ENCODE measurements at places on chromosomes 11 and 22.
A peak's percentile ranks its signal among the peaks of the same experiment; 100 is the strongest.

- DNase-seq, result no peak
These were observed 13.0 kb upstream of the MALAT1 start for GRCh38 chr11:65485920-65486219.

GRCh38 chr11:57648801-57649735 lies 644 bp downstream of the YPEL4 start:
- DNase-seq, result no peak

- no peak for DNase-seq
These were observed 351.8 kb downstream of the BUD13 start for GRCh38 chr11:116420770-116421528.

- DNase-seq, result no peak
These were observed 106.2 kb downstream of the LRRC32 start for GRCh38 chr11:76564364-76564763.

DNA sequence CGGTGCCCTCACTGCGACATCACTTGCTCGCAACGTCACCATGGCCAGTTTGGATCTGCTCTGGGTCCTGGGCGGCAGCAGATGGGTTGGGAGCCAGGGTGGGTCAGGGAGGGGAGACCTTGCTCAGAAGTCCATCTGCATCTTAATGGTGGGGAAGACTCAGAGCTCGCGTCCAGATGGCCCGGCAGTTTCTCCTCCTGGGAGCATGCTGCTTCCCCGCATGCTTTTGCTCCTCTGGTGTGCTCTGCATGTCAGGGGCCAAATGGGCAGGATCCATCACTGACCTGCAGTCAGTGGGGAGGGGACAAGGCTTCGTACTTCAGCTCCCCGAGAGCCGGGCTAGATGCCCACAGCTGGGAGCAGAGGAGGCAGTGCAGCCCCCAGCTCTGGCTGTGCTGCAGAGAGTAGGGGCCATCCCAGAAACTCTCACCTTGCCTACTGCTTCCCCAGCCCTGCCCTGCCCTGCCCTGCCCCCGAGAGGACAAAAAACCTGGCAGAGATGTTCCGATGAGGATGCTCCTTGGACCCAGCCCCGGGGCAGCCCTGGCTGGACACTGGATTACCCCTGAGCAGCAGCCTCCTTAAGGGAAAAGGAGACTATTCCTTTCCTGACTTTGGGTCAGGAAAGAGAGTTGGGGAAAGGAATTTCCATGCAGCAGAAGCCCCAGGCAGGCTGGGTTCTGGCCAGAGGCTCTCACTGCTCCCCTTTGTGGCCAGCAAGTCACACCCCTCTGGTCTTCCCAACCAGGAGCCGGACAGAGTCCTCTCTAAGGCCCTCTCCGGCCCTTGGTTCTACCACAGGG lies 149.9 kb downstream of the PKNOX2 start:
- no peak for DNase-seq

GRCh38 chr11:64524158-64524527 lies 66.9 kb upstream of the SLC22A12 start:
- peak; percentile 27 for DNase-seq

GRCh38 chr11:95849087-95849825 lies 59.0 kb downstream of the CEP57 start:
- DNase-seq, result peak; percentile 79

DNA sequence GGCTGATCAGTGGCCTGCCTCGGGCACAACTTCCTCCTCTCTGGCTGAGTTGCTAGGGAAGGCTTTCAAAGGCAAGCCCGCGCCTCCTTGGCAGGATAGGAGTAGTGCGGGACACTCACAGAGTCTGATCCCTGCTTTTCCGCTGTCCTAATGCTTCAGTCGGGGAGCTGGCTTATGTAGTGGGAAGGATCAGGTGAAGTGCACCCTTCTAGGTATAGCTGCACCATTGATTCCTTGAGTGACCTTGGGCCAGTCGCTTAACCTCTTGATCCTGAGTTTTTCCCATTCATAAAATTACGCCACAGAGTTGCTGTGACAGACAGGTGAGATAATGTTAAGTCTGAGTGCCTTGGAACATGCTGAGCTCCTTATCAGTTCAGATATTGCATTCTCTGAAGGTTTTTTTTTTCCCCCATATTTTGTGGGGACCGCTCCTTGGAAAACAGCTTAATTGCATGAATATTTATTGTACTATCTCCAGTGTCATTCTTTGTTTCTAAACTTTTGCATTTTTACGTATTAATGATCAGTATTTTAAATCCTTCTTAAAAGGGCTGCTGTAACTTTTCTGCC lies 961 bp downstream of the IPO7 start:
- no peak for DNase-seq

DNA sequence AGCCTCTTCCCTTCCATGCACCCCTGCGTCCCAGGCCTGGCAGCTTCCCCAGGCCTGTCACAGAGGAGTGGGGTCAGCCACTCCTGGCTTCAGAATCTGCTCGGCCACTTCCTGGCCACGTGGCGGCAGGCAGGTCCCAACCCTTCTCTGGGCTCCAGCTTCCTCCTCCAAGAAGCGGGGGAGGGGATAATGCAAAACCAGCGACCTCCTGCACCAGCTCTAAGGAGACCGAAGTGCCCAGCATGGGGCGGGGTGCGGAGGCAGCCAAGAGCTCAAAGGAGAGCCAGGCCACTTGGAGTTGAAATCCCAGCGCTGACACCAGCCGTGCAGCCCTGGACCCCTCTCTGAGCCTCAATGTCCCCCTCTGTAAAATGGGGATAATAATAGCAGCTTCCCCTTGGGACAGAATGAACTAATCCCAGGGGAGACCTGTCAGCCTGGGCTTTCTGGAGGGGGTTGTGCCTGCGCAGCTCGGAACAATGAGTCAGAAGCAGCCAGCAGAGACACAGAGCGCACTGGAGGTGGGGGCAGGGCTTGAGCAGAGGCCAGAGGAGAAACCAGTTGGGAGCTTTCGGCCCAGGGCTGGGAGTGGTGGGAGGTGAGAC lies 22.8 kb upstream of the PICK1 start:
- peak; percentile 82 for DNase-seq

DNA sequence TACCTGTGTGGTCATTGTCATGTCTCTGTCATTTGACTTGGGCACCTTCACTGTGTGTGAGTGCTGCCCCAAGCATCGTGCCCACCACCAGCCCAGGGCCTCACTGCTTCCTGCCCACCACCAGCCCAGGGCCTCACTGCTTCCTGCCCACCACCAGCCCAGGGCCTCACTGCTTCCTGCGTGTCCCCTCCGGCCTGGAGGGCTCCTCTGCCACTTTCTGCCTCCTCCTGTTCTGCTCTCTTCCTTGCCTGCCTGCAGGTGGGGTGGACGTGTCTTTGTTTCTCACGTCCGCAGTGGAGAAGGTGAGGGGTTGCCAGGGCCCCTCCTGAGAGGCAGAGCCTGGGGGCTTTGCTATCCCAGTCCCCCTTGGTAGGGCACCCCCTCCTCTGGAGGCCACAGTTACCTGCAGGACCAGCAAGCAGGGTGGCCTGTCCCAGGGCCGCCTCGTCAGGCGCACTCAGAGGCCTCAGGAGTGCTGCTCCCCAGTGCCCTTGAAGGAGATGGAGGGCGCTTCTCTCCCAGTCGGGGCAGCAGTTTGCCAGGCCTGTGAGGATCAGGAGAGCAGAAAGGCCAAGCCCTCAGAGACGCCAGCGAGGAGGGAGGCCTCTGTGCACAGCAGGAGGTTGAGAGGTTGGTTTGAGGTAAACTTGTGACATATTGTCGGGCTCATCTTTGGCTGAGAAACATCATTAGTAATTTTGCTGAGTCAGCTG lies 290.7 kb downstream of the TBC1D22A start:
- no peak for DNase-seq

- DNase-seq, result no peak
These were observed 27.7 kb downstream of the SUSD2 start for GRCh38 chr22:24209016-24209415.

DNA sequence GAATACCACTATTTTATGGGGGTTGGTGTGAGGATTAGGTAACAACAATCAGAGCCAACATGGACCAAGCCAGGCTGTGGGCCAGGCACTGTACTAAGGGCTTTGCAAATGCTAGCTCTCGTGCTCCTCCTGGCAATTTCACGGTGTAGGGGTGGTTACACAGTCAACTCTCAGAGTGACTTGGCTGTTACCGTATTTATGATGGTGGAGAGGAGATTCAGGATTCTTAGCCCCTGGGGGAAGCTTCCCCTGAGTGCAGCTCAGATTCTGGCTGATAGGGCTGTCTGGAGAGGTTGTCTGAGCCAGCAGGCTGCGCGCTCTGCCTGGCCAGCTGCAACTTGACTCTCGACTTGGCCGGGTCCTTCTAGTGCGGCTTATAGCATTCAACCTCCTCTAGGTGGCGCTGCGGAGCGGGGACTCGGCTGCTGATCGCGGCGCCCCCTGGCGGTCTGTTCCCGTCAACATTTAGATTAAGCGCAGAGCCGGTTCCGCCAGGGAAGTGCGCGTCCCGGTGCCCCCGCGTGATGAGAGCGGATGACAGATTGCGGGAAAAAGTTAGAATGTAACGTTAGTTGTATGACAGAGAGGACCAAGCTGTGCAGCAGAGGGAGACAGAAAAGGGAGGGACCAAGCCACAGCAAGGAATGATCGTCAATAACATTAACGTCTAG lies 4.5 kb upstream of the NCF4 start:
- DNase-seq, result peak; percentile 91

All from tibial artery (tissue), 4 donors.